ENCODE measurements at places on chromosomes 4 and X. TPM values are rescaled to one million over a fixed set of nuclear protein-coding genes. Genes with fewer than 3 reads are reported as not detected.

Gene COL4A5
- 2.4 TPM for total RNA-seq

Gene XPNPEP2
- 3.2 TPM for total RNA-seq

Gene ODAPH
- total RNA-seq: not detected

Gene ESX1
- not detected for total RNA-seq

Gene CT45A1
- total RNA-seq: not detected

Gene YY2
- total RNA-seq: 1.6 TPM

Gene LINC00632
- total RNA-seq: 164 TPM

Gene UGT2B11
- total RNA-seq: not detected

Gene HSD17B13
- total RNA-seq: not detected

Gene CYP2U1
- 3.5 TPM for total RNA-seq

Gene PLAC8
- total RNA-seq: 569 TPM

Gene GLUD2
- 5.0 TPM for total RNA-seq

DNA sequence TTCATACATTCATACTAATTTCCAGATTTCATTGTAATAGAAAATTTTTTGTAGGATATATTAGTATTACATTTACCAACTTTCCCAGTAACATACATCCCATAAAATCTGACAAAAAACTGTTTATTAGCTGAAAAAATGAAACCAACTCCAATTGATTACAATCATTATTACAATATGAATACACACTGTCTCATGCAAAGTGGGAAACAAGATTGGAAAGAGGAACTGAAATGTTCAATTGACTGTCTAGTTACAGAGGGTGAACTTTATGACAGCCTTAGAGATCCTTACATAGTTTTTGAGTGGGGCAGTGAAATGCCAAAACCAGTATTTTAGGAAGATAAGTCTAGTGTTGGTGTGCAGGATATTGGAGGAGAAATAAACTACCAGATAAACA is 2.3 kb upstream of the AMBN start:
- H3K4me1 ChIP-seq: no peaks in the 10 kb centered on the region
- no peaks in the 10 kb centered on the region for H3K36me3 ChIP-seq
- DNase-seq: no peak
- H3K27ac ChIP-seq: no peak overlapping the region
- no peaks in the 10 kb centered on the region for H3K27me3 ChIP-seq

- H3K36me3 ChIP-seq: no peaks in the 10 kb centered on the region
- H3K4me1 ChIP-seq: no peaks in the 10 kb centered on the region
- no peak for DNase-seq
Observed at GRCh38 chr4:122218762-122219161, 66.6 kb downstream of the BLTP1 start.

GRCh38 chr4:101033986-101034385 is 313.3 kb downstream of the PPP3CA start:
- H3K4me1 ChIP-seq: no peaks in the 10 kb centered on the region
- H3K36me3 ChIP-seq: peaks cover 5% of the 10 kb centered on the region
- H3K27me3 ChIP-seq: no peaks in the 10 kb centered on the region
- DNase-seq: no peak
- no peak overlapping the region for H3K4me3 ChIP-seq

DNA sequence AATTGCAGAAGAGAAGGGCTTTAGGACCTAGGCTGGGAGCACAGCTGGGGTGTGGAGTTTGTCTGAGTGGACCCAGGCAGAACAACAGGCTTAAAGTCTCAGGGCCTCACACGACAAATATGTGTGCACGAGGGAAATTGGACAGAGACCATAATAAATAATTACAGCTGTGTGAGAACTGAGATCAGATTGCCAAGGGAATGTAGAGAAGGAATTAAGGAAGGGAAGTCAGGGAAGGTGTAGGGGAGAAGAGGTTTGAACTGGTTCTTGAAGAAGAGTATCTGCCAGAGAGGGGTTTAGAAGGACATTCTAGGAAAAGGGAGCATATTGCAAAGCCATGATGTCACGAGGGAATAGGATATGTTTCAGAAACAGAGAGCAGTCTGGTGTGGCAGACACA is 120.7 kb upstream of the TSPAN5 start:
- DNase-seq: no peak
- H3K4me3 ChIP-seq: no peak overlapping the region
- no peak overlapping the region for H3K27ac ChIP-seq
- no peaks in the 10 kb centered on the region for H3K36me3 ChIP-seq
- H3K4me1 ChIP-seq: peaks cover 8% of the 10 kb centered on the region

GRCh38 chr4:35125995-35126712 is 1118.2 kb downstream of the ARAP2 start:
- H3K36me3 ChIP-seq: no peaks in the 10 kb centered on the region
- H3K27me3 ChIP-seq: no peaks in the 10 kb centered on the region
- H3K4me3 ChIP-seq: no peak overlapping the region

DNA sequence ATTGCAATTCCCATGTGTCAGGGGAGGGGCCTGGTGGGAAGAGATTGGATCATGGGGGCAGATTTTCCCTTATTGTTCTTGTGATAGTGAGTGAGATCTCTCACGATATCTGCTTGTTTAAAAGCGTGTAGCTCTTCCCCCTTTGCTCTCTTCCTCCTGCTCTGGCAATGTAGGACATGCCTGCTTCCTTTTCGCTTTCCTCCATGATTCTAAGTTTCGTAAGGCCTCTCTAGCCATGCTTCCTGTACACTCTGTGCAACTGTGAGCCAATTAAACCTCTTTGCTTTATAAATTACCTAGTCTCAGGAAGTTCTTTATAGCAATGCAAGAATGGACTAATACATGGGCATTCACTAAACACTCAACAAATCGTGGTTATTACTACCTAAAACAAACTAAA is 37.2 kb upstream of the PAPSS1 start:
- no peaks in the 10 kb centered on the region for H3K36me3 ChIP-seq
- H3K27ac ChIP-seq: no peak overlapping the region
- H3K4me1 ChIP-seq: no peaks in the 10 kb centered on the region
- no peak for DNase-seq
- H3K27me3 ChIP-seq: no peaks in the 10 kb centered on the region

GRCh38 chrX:39938466-39938865 is 159.3 kb downstream of the BCOR start:
- DNase-seq: no peak
- H3K4me3 ChIP-seq: no peak overlapping the region
- no peaks in the 10 kb centered on the region for H3K27me3 ChIP-seq
- no peaks in the 10 kb centered on the region for H3K36me3 ChIP-seq

DNA sequence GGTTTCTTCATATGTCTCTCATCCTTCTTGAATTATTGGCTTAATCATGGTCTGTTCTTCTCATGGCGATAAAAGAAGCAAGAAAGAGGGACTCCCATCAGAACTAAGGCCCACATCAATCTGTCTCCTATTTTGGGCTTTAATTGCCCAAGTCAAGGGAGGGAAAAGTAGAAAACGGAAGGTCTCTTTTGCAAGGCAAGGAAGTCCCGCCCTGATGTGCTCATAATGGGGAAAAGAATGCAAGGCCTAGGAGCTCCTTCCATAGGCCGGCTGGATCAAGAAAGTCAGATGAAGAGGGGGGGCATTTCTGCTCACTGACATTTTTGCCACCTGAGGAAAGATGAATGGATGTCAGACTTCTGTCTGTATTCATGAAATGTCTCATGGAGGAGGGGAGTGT is 127.7 kb upstream of the RPS6KA3 start:
- no peaks in the 10 kb centered on the region for H3K36me3 ChIP-seq
- H3K4me1 ChIP-seq: no peaks in the 10 kb centered on the region
- no peak overlapping the region for H3K4me3 ChIP-seq
- H3K27ac ChIP-seq: no peak overlapping the region
- H3K27me3 ChIP-seq: no peaks in the 10 kb centered on the region

DNA sequence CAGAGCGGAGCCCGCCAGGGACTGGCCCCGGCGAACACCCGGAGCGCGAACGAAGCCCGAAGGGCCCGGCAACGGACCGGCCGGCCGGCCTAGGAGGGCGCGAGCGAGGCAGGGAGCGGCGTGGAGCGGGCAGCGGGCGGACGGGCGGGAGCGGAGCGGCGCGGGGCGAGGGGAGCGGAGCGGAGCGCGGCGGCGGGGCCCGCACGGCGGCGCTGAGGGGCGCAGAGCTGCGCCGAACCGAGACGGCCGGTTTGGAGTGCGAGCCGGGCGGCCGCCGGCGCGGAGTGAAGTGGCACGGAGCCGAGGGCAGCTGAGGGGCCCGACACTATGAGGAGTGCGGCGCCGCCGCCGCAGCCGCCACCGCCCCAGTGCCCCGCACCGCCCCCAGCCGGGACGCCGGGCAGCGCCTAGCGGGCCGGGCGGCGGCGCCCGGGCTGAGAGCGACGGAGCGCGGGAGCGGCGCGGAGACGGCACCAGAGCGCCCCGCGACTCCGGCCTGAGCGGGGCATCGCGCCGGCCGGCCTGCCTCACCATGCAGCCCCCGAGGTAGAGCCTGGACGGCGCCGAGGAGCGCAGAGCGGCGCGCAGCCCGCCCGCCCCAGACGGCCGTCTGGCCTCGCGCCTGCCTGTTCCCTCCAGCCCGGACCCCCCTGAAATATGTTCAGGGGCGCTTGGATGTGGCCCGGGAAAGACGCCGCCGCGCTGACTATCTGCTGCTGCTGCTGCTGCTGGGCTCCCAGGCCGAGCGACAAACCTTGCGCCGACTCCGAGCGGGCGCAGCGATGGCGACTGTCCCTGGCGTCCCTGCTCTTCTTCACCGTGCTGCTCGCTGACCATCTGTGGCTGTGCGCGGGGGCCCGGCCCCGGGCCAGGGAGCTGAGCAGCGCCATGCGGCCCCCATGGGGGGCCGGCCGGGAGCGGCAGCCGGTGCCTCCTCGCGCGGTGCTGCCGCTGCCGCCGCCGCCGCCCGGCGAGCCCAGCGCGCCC is 793 bp downstream of the NALF2 start:
- no peak for DNase-seq
- H3K4me1 ChIP-seq: no peaks in the 10 kb centered on the region
- no peak overlapping the region for H3K27ac ChIP-seq
- H3K4me3 ChIP-seq: peak overlapping the region; percentile 35
- H3K36me3 ChIP-seq: no peaks in the 10 kb centered on the region
- H3K27me3 ChIP-seq: peaks cover 27% of the 10 kb centered on the region

DNA sequence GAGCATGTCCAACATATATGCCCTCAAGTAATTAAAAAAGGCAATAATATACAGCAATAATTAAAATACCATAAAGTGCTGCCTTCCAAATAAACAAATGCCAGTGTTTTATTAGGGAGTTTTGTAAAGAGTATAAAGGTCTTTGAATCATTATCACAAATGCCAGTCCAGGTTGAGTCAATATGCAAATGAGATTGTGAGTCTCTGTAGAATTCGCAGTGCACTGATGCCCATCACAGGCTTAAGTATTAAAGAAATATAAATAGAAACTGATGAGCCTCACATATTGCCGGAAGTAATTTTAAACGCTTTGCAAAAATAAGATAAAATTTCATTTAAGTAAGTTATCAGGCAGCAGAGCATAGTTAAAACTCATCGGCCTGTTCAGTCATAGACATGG is 205.0 kb upstream of the TECRL start:
- H3K27ac ChIP-seq: no peak overlapping the region
- no peak for DNase-seq
- H3K36me3 ChIP-seq: no peaks in the 10 kb centered on the region
- H3K4me1 ChIP-seq: no peaks in the 10 kb centered on the region

- no peak overlapping the region for H3K4me3 ChIP-seq
- H3K27ac ChIP-seq: no peak overlapping the region
Observed at GRCh38 chr4:112340023-112340422, 42.9 kb downstream of the ALPK1 start.

- H3K27me3 ChIP-seq: no peaks in the 10 kb centered on the region
- no peaks in the 10 kb centered on the region for H3K36me3 ChIP-seq
- H3K4me1 ChIP-seq: no peaks in the 10 kb centered on the region
- no peak for DNase-seq
Observed at GRCh38 chr4:31682796-31683195, 962.6 kb downstream of the PCDH7 start.

DNA sequence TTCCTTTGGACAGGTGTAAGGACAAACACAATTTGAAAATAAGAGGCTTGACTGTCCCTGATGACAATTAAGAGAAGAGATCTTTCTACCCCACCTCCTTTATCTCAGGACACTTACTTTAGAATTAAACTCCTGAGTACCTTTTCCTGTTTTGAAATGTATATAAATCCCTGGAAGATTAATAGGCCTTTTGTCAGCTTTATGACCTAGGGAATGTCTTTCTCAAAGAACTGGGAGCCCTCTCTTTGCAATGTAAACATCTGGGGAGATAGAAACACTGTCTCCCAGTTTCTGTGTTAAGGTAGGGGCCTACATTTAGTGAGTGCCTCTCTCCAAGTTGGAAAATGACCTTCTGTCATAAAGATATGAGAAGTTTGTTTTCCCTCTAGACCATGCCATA is 31.7 kb downstream of the AGA start:
- no peaks in the 10 kb centered on the region for H3K36me3 ChIP-seq
- no peak for DNase-seq
- no peak overlapping the region for H3K27ac ChIP-seq
- H3K27me3 ChIP-seq: no peaks in the 10 kb centered on the region

DNA sequence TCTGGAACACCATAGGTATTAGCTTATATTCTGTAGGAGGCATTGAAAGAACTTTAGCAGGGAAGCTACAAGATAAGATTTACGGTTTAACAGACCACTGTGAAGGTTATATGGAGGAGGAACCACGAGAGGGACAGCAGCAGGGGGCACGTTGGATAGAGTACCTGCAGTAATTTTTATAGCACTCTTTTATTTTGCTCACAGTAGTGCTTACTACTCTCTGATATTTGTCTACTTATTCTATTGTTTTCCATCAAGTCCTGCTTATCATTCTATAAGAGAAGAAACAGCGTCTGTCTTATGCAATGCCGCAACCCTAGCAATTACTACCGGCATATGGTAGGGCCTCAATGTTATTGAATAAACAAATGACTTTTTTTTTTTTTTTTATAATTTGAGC is 122.5 kb downstream of the PCDH7 start:
- no peak for DNase-seq
- H3K4me1 ChIP-seq: no peaks in the 10 kb centered on the region
- no peak overlapping the region for H3K4me3 ChIP-seq
- no peaks in the 10 kb centered on the region for H3K36me3 ChIP-seq

DNA sequence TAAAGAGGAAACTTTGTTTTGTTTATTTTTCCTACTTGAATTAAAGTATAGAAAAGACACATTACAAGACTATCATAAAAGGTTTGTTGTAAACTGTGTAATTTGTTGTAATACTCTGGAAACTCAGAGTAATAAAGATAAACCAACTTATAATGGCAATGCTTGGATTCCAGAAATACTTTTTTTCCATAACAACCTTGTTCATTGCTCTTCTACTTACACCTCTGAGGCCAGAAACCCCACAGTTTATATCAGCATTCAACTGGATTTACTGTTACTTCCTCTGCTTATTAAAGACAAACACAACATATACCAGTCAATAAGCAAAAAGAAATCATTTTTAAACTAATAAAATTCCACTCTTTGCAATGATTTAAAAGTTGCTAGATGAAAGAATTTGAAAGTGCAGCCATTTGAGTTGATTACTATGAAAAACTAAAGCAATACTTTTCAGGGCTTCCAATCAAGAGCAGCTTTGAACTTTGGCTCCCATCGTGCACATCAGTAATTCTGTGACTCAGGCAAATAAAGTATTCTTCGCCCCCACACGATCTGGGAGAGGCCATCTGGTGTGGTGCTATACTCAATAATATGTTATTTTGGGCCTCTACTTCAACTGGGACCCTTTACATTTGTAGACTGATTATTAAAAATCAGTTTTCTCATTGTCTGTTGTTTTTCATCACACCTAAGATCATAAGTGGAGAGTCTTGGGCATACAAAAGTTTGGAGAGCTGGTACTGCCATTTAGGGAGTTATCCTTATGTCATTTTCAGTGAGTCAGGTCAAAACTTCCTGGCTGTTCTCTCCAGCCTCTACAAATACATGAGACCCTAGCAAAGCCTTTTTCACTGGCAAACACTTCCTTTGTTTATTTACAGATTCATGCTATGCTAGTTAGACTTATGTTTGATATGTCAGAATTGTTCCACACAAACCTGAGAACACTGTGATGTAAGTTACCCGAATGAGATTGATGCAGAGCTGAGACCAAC is 20.5 kb downstream of the DDIT4L start:
- H3K36me3 ChIP-seq: no peaks in the 10 kb centered on the region
- H3K4me1 ChIP-seq: no peaks in the 10 kb centered on the region
- no peak for DNase-seq
